ENCODE measurements at places on chromosomes 16 and 17.
A peak's percentile ranks its signal among the peaks of the same experiment; 100 is the strongest.

- DNase-seq = no peak
These were observed 216.7 kb downstream of the RPTOR start for GRCh38 chr17:80761110-80761871.

DNA sequence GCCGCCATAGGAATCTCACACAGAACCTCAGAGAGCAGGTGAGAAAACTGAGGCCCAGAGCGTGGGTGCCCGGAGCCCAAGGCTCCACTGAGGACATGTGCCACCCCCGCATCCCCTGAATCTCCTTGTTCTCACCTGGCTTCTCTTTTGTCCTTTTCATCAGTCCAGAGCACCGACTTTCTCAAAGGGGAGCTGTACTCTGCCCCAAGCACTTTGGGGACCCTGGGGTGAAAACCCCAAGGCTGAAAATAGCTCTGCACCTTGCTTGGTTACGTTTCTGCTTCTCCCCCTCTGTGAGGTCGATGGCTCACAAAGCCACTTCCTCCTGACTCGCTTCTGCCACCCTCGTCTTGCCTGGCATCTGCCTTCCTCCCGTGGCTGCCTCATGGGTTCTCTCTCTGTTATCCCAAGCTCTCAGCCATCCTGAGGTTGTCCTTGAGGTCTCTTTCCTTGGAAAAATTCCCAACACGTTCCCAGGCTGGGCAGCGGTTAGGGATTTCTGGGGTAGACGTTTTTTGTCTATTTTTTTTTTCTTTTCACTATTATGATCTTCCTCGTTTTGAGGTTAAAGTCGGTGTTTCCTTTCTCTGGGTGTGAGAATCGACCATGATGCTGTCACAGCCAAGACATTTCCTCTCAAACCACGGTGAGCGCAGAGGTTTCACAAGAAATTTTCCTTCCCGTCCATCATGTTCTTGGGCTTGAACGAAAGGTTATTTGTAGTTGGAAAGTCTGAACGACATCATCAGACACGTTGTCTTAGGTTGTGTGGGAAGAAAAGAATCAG is 37.2 kb downstream of the IRF8 start:
- peak; percentile 37 for DNase-seq

DNA sequence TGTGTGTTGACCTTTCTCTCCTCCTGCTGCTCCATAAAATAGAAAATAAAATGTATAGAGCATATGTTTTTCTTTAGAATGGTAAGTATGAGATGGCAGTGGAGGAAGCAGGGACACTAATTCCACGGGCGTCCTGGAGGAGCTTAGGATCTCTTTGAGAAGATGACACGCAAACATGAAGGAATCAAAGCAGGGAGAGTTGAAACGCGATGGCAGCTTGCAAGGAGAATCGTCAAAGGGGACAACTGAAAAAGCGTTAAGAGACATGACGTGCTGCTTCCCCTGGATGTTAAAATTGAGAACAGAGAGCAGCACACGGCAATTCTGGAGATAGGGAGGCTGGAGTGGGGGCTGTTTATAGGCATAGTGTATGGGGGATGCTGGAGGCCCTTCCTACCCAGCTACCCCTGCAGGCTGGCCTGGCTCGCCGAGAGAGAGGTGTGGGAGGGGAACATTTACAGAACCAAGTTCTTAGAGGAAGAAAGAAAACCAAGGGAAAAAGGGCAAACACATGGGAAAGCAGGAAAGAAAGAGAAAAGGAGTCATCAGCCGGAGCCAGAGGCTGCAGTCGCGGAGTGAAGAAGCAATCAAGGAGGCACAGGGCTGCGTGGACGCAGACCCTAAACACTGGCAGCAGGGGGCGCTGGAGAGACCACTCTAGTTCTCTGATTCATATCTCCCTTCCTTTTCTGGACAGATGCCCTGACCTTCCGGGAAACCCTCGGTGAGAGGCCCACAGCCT is 55.8 kb downstream of the MYH13 start:
- DNase-seq = no peak

- no peak for DNase-seq
These were observed 383.1 kb downstream of the KCNJ2 start for GRCh38 chr17:70552230-70552981.

- no peak for DNase-seq
These were observed 7.7 kb downstream of the ERAL1 start for GRCh38 chr17:28862561-28862960.

DNA sequence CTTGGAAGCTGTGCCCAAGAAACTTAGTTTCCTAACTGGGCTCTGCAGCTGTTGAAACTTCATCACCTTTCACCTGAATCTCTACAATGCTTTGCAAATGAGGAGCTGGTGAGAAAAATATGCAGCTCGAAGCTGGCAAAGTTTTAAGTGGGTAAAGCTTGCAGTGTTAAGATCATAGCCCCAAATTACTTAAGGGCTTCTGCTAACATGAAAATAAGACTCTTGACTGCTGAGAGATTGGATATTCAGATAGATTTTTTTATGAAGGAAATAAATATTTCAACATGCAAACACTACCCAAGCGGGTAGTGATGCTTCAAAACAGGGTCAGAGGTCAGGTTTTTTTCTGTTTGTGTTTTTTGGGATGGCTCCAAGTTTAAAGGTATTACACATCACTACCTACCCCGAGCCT is 278.7 kb downstream of the FTO start:
- no peak for DNase-seq

DNA sequence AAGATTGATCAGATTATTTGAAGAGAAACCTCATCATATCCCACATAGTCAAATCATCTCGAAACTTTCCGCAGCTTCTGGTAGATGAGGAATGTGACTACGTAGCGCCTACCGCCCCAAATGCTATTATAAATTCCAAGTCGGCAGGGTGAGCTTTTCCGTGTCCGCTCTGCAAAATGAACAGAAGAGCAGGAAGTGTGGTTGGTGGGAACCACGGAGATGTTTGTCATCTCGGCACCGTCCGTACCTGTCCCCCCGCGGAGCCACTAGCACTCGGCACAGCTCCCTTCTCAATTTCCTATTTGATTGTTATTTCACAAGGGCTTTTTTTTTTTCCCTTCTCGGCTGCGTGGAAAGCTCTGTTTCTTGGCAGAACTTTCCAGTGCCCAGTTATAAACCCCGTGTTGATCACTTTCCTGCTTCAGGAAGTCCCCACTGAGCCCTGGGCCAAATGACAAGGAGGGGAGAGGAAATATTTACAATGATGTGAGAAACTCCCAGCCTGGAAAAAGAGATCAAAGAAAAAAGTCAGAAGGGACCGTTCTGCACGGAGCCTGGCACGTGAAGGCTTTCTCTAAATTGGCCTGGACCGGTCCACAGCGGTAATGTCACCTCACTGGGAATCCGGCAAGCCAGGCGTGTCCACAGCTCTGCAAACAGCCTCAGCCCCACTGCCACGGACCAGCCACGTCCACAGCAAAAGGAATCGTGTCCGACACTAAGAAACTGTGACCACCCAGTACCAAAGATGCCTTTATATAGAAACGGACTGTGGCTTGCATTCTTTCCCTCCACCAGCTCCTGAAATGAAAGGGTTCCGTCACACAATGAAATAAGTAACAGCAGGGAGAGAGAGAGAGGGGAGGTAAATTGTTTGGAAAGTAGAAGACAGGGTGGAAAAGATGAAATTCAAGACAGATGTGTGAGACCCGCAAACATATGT is 65.0 kb downstream of the MRM3 start:
- no peak for DNase-seq

DNA sequence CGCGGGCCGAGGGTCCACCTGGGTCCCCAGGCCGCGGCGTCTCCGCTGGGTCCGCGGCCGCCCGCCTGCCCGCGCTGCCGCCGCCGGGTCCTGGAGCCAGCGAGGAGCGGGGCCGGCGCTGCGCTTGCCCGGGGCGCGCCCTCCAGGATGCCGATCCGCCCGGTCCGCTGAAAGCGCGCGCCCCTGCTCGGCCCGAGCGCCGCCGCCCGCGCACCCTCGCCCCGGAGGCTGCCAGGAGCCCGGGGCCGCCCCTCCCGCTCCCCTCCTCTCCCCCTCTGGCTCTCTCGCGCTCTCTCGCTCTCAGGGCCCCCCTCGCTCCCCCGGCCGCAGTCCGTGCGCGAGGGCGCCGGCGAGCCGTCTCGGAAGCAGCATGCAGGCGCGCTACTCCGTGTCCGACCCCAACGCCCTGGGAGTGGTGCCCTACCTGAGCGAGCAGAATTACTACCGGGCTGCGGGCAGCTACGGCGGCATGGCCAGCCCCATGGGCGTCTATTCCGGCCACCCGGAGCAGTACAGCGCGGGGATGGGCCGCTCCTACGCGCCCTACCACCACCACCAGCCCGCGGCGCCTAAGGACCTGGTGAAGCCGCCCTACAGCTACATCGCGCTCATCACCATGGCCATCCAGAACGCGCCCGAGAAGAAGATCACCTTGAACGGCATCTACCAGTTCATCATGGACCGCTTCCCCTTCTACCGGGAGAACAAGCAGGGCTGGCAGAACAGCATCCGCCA is 504 bp downstream of the FOXC2 start:
- no peak for DNase-seq

DNA sequence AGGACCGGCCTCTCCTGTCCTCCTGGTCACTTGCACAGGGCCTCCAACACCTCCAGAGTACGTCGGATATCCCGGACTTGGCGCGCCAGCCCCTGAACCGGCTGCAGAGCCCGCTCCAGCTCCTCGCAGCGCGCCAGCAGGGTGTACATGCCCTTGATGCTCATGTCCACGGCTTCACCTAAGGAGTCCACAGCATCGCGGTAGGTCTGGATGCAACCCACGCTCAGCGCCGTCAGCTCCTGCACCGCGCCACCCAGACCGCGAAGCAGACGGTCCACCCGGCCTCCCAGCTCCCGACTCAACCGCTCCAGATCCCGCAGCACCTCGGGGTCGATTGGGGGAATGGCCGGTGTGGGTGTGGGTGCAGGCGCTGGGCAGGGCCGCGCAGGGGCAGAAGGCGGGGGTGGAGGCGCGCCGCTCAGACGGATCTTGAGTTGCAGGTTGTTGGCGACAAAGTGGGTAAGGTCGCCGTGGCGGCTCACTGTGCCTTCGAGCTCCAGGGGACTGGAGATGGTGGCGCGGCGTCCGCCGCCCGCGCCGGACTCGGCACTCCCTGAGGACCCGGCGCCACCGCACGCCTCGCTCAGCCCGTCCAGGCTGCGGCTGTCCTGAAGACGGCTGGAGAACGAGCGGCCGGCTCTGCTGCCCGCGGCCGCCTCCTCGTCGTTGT is 804 bp downstream of the BORCS6 start:
- no peak for DNase-seq

DNA sequence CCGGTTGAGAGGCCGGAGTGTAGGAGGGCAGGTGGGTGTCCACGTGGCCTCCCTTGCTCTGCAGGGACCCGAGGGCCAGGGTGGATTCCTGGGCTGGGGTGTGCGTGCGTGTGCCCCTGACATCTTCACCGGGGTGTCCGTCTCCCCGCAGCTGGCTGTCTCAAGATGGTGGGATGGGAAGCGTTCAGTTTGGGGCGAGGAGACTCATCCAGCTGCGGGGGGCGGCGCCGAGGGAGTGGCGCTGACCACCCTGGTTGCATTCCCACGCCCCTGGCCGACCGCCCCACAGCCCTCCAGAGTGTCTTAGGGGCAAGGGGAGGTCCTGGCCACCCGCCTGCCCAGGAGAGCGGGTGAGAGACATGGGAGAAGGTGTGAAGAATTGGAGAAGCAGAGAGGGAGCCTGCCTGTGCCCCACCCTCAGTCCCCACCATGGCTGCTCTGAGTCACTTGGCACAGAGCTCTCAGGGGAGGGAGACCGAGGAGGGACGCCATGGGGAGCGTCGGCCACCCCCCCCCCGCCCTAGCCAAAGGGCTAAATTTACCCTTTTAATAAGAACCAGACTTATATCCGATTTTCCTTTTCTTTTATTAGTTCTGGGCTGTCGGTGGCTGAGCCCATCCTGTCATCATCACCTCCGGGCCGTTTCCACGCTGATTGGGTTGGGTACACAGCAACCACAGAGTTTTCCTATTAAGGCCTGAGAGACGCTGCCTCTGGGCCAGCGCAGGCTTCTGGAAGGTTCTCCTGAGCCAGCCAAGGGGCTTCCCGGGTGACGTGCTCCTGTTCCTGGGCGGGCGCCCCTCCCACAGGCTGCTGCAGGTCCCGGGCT is 22.0 kb downstream of the BAHCC1 start:
- no peak for DNase-seq

DNA sequence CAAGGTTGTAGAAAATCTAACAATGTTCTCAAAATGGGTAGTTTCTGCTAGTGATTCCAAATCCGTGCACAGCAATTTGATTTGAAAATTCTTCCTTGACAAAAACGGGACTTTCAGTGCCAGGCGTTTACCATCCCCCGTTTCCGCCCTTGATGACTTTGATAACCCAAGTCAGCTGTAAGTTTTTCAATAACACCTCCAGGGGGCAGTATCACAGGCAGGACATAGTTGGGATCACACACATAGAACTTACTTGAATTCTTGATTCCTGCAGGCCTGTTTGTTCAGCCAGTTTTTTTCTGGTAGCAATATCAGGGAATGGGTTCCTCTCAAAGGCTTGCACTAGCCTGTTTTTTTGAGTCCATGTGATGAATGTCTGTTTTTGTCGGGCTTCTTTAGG is 5.6 kb downstream of the DUXB start:
- no peak for DNase-seq

GRCh38 chr16:49351096-49351487 is 22.5 kb upstream of the C16orf78 start:
- no peak for DNase-seq

- peak; percentile 28 for DNase-seq
These were observed at the start of gene CHD9NB for GRCh38 chr16:53052519-53053501. TSS of gene CHD9NB (minus strand) at chr16:53052897. CDS start at chr16:53044158, 8,739 bp downstream.

DNA sequence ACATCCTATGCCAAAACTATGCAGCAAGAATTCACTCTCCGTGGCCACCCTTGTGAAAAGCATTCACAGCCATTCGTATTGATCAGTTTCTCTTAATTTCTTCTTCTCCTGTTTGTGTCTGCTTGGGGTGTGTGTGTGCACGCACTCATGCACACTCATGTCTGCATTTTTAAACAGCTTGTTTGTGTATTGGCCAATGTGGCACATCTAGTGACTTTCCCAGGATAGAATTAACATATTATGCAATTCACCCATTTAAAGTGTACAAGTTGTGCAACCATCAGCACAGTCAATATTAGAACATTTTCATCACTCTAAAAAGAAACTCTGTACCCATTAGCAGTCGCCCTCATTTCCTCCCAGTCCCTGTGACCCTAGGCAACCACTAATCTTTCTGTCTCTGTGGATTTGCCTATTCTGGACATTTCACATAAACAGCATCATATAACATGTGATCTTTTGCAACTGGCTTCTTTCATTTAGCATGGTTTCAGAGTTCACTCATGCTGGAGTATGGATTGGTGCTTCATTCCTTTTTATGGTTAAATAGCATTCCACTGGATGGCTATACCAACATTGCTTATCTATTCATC is 20.1 kb downstream of the IRX3 start:
- DNase-seq = peak; percentile 69

- DNase-seq = no peak
These were observed 27.4 kb upstream of the SLC38A10 start for GRCh38 chr17:81322271-81323082.

Data from SIG-M5 (cell line).